ENCODE measurements at places on chromosomes 5 and 9.

DNA sequence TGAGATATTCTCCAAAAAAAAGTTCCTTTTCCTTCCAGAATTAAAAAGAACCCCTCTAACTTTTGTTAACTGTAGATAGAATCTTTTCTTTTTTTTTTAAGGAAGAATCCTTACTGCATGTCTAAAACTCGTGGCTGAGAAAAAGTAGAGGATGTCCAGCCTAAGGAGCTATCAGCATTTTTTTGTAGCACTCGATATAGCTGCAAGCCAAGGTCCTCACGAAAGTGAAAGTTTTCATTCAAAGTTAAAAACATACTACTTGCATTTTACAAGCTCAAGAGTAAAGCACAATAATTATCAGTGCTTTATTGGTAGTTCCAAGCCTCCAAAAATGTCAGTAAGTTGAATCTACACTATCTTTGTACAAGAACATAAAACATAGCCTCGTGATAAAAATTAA, 28.7 kb upstream of the ZSWIM6 start:
- H3K27me3 ChIP-seq = no peaks in the 10 kb centered on the region
- peaks cover 20% of the 10 kb centered on the region for H3K4me1 ChIP-seq
- no peak for DNase-seq

- no peak overlapping the region for H3K27ac ChIP-seq
- no peaks in the 10 kb centered on the region for H3K36me3 ChIP-seq
- H3K4me3 ChIP-seq = no peak overlapping the region
- H3K27me3 ChIP-seq = no peaks in the 10 kb centered on the region
Measured at GRCh38 chr5:90285581-90285980, 124.0 kb downstream of the CETN3 start.

DNA sequence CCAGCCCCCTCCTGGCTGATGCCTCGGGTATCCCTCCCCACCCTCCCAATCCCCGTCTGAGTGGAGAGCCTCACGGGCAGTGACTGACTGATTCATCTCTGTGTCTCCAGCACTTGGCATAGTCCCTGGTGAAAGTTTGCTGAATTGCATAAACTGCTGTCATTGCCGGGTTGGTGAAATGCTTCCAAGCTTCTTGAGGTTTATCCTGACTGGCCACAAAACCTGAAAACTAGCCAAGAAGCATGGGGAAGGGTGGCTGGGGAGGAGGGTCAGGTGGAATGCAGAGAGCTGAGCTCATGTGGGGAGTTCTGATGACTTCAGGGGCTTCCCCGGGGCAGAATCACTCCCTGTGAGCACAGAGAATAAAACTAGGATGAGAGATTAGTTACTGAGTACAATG, 56.9 kb upstream of the GGTA1 start:
- H3K4me3 ChIP-seq = no peak overlapping the region
- no peaks in the 10 kb centered on the region for H3K36me3 ChIP-seq
- H3K27me3 ChIP-seq = no peaks in the 10 kb centered on the region
- H3K4me1 ChIP-seq = peaks cover 13% of the 10 kb centered on the region

DNA sequence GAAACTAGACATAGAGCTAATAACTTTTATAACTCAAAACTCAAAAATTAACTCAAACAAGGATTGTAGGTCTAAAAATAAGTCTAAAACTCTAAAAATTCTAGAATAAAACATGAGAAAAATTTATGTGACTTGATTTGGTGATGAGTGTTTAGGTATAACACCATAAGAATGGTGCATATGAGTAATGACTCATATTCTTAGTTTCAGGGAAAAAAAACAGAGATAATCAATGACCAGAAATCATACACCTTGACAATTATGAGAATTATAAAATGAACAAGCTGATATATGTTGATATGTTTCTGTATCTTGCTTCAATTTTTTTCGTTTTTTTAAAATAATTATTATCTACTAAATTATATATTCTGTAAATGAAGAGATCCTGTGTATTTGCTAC, 541.2 kb downstream of the PTPRD start:
- no peak overlapping the region for H3K4me3 ChIP-seq
- no peaks in the 10 kb centered on the region for H3K4me1 ChIP-seq
- no peaks in the 10 kb centered on the region for H3K27me3 ChIP-seq
- no peak for DNase-seq
- H3K36me3 ChIP-seq = no peaks in the 10 kb centered on the region

DNA sequence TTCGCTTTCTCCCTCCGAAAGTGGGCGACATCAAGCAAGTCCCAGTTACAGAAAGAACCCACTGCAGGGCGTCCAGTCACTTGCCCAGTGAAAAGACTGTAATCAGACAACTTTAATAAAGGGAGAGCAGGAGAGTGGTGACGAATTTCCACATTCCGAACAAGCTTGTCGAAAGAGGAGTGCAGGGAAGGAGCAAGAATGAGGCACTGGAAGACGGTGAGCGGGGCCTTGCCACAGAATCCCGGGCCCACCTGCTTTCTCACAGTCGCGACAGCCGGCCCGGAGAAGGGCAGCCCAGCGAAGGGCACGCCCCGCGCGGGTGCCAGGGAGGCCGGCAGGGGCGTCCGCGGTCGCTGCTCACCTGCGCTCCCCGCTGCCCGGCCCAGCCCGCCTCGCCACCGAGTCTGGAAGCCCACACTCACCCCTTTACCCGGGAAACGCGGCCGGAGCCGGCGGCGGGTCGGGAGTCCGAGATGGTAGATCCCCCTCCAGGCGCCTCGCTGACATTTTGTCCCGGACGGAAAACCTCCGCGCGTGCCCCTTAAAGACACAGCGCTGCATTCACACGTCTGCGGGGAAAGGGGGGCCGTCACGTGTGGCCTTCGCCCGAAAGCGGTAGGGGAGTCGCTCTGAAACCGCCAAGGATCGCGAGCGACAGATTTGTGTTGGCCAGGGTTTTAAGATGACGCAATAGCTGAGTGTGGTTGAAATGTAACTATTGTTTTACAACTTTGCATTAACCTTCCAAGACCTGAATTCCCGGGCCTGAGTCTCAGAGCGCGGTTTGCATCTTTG, at the start of gene ZBED3:
Gene ZBED3 (minus strand): TSS at position 597 of the 795 bp plus-strand sequence. CDS start 9,407 bp downstream, outside the sequence.
- H3K4me1 ChIP-seq = peaks cover 21% of the 10 kb centered on the region
- no peaks in the 10 kb centered on the region for H3K36me3 ChIP-seq
- no peaks in the 10 kb centered on the region for H3K27me3 ChIP-seq
- DNase-seq = peak; percentile 91
- peak within 1 kb of the TSS; percentile 79 for H3K27ac ChIP-seq

DNA sequence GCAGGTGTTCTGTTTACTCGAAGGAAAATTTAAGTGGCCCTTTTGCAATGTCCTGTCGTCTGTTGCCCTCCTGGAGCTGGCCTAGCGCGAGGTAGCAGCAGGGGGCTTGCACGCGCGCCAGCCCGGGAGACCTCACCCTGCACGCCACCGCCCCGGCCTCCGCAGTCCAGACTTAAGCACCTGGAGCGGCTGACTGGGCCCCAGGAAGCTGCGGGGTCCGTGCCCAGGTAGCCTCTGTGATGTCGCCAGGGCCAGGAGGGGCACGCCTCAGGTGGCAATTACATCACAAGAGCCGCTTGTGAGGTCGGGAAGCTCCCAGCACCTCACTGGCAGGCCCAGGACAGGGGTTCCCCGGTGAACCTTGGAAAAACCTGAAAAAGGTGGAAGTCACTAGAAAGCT, at the start of gene SAXO1:
Gene SAXO1 (minus strand): TSS at position 195 of the 400 bp plus-strand sequence. CDS start 301 bp downstream, outside the sequence.
- H3K27ac ChIP-seq = no peak within 1 kb of the TSS
- H3K4me1 ChIP-seq = no peaks in the 10 kb centered on the region
- DNase-seq = no peak
- H3K4me3 ChIP-seq = no peak within 1 kb of the TSS
- no peaks in the 10 kb centered on the region for H3K36me3 ChIP-seq

- H3K36me3 ChIP-seq = no peaks in the 10 kb centered on the region
- no peak overlapping the region for H3K4me3 ChIP-seq
- no peaks in the 10 kb centered on the region for H3K4me1 ChIP-seq
- no peak overlapping the region for H3K27ac ChIP-seq
- no peaks in the 10 kb centered on the region for H3K27me3 ChIP-seq
Measured at GRCh38 chr5:117877731-117878130, 1110.6 kb downstream of the DTWD2 start.

DNA sequence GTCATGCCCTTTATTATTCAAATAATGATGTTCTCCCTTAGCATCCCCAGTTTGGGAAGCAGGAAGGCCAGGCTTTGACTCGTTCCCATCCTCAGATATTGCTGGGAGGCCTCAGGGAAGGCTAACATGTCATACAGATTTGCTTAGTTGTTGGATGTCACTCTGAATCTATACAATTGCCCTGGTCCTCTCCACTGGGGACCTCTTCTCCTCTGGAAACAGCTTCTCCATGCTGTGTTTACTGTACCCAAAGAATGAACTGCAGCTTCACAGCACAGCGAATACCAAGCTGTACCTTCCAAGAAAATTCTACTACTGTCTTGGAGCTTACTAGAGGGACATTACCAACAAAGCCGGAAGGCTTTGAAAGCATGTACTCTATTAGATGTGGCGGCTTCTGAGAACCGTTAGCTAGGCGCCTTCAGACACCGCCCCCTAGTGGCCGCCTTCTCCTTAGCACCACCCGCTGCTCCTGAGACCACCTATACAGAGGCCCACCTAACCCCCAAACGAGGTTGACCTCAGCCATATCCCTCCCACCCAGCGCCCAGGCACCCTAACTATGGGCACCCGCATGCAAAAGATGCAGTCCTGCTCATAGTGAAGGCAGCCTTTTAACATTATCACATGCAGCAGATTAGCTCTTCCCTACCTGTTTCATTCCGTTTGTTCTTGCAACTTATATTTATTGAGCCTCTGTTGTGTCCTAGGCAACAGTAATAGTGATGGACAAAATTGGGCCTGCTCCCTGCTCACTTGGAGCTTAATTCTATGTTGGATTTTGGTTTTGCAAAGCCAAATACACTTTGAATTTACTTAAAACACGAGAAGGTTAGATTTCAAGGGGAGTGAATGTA, 34.9 kb upstream of the FOXI1 start:
- peaks cover 16% of the 10 kb centered on the region for H3K4me1 ChIP-seq
- no peaks in the 10 kb centered on the region for H3K27me3 ChIP-seq
- no peak overlapping the region for H3K27ac ChIP-seq
- DNase-seq = peak; percentile 88
- no peaks in the 10 kb centered on the region for H3K36me3 ChIP-seq

DNA sequence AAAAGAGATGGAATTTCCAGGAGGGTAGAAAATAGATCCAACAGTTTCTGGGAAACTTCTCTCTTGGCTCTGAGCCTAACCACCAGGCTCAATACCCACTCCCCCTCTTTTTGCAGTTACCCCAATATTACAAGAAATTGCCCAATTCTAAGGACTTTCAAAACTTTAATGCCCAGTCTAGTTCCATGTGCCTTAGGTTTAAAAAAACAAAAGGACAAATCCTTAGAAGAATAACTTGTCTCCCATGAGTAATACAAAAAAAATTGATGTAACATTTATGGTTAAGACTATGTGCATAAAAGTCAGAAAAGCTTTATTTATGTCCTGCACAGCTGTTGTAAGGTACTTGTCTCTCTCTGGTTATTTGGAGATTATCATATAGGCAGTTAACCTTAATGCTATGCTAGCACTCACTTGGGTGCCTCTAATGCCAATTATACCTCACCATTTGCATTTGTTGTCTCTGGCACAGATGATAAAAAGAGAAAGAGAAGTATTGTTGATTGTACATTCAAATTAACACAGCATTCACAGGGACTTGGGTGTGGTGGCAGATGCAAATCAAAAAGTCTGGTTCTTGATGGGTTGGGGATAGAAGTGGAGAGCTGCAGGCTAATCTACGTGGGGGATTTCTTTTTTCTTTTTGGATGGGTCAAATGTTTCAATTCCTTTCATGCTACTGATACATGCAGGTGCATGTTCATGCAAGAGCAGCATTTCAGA, 159.4 kb downstream of the PIK3R1 start:
- H3K4me3 ChIP-seq = no peak overlapping the region
- DNase-seq = no peak
- H3K36me3 ChIP-seq = no peaks in the 10 kb centered on the region
- H3K27me3 ChIP-seq = no peaks in the 10 kb centered on the region
- H3K4me1 ChIP-seq = peaks cover 5% of the 10 kb centered on the region

DNA sequence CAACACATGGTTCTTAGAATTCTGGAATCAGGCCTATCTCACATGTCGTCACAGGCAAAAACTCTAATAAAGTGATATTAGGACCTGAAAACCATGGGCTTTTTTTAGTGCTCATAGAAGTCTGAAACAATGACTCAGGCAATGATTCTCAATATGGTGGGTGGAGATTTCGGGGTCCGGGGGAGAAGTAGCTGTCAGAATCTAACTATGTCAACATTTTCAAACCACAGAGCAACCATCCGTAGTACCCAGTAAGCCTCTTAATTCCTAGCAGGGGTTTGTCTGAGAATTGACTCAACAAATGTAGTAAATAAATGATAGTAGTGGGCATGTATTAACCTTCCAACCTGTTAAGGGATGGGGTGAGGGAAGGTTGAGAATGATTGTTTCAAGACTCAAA, 2.6 kb downstream of the AMACR start:
- peaks cover 41% of the 10 kb centered on the region for H3K4me1 ChIP-seq
- DNase-seq = no peak

DNA sequence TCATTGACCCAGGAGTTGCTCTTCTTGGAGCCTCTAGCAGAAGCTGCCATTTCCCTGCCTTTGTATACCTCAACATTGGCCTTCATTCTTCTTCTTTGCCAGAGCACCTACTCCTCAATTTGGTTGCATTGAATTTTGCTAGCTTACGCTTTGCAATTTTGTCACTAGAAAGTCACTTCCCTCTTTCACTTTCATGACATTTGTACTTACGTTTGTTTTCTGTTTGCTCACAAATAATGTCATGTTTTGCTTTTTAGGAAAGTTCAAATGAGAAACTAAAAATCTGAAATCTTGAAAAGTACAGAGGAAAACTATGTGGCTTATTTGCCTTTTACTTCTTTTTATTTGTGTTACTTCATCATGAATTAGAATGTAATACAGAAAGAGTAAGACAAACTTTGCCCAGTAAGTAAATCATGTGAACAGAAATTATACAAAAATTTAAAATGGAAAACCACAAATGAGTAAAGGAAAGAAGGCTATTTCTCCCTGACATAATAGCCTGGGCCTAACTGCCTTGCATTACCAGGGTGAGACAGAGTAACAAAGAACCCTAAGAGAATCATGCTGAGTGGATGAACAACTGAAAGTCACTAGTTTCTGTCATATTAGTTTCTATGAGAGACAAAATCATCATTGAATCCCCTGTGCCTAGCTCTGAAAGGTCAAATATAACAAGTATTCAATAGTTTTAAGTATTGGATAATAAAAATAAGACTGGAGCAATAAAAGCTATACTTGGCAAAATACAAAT, 7.4 kb upstream of the IFNA1 start:
- H3K4me1 ChIP-seq = peaks cover 5% of the 10 kb centered on the region
- H3K27ac ChIP-seq = no peak overlapping the region
- no peaks in the 10 kb centered on the region for H3K36me3 ChIP-seq
- no peaks in the 10 kb centered on the region for H3K27me3 ChIP-seq

GRCh38 chr5:155773680-155774079, 553.3 kb upstream of the SGCD start:
- H3K4me1 ChIP-seq = no peaks in the 10 kb centered on the region
- H3K27me3 ChIP-seq = no peaks in the 10 kb centered on the region
- DNase-seq = no peak
- no peaks in the 10 kb centered on the region for H3K36me3 ChIP-seq

GRCh38 chr5:111367115-111367514, 142.9 kb downstream of the CAMK4 start:
- no peak overlapping the region for H3K4me3 ChIP-seq
- DNase-seq = no peak
- H3K27ac ChIP-seq = no peak overlapping the region
- no peaks in the 10 kb centered on the region for H3K36me3 ChIP-seq
